T-helper 2 cell (primary cell): ENCODE measurements at places on chromosomes 11 and 22.

GRCh38 chr11:111194860-111195568 lies 50.5 kb upstream of the POU2AF2 start:
- no peak for DNase-seq

GRCh38 chr11:122633219-122633829 lies 22.2 kb upstream of the UBASH3B start:
- DNase-seq: peak; percentile 40

GRCh38 chr11:123406441-123407129 lies 23.5 kb upstream of the GRAMD1B start:
- no peak for DNase-seq

- DNase-seq: no peak
Observed at GRCh38 chr11:61650781-61651571, 29.2 kb upstream of the DAGLA start.

DNA sequence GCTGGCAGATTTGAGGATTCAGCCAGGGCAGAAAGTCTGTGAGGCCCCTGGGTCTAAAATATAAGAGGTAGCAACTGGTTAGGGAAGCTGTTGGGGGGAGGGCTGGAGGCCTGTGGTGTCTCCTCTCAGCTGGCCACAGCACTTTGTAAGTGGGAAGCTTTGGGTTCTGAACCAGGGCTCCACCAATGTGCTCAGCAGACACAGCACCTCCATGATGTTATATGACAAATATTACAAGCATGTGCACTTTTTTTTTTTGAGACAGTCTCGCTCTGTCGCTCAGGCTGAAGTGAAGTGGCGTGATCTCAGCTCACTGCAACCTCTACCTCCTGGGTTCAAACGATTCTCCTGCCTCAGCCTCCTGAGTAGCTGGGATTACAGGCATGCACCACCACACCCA lies 8.0 kb downstream of the ARHGAP1 start:
- no peak for DNase-seq

DNA sequence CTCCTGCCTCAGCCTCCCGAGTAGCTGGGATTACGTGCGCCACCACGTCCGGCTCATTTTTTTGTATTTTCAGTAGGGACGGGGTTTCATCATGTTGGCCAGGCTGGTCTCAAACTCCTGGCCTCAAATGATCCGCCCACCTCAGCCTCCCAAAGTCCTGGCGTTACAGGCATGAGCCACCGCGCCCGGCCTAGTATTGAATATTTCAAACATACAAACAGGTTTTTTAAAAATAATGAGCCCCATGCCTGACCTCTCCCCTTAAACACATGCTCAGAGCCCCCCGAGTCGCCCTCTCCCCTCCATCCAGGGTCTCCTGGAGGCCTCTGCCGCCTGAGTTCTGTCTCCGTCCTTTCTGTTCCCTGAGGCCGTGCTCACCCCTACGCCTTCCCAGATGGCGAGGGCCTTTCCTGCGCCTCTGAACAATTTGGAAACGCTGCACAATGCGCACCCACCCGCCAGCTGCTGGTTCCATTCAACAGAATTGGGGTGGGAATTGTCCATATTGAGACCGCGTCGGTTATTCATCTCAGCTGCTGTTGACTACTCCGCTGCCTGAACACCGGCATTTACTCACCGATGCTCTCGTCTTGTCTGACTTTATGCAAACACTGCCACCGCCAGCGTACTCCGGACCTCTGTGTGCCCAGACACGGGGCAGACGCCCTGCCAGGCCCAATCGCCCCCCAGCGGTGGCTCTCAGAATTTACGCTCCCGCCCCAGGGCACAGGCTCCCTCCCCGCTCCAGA lies 13.6 kb upstream of the RNH1 start:
- no peak for DNase-seq
